ENCODE measurements at places on chromosomes 3 and 15.
A peak's percentile ranks its signal among the peaks of the same experiment; 100 is the strongest.

GRCh38 chr15:88484682-88485331 lies 17.3 kb downstream of the MRPS11 start:
- DNase-seq = no peak

GRCh38 chr3:70358978-70359580 lies 46.6 kb upstream of the MDFIC2 start:
- DNase-seq = no peak

DNA sequence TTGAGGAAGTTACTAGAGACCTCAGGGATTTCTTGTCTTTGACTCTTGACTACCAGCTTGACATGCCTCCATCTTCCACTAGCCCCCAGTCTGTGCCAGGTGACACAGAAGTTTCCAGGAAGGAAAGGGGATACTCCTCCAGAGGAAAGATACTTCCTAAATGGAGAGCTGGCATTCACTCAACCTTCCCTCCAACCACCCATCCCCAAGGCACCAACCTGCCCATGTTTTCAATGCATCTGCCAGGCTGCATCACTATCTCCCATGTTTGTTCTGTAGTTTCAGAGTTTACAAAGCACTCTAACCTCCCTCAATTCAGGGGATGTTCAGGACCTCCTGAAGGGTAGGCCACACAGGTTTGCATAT lies 198.4 kb upstream of the LPP start:
- no peak for DNase-seq

DNA sequence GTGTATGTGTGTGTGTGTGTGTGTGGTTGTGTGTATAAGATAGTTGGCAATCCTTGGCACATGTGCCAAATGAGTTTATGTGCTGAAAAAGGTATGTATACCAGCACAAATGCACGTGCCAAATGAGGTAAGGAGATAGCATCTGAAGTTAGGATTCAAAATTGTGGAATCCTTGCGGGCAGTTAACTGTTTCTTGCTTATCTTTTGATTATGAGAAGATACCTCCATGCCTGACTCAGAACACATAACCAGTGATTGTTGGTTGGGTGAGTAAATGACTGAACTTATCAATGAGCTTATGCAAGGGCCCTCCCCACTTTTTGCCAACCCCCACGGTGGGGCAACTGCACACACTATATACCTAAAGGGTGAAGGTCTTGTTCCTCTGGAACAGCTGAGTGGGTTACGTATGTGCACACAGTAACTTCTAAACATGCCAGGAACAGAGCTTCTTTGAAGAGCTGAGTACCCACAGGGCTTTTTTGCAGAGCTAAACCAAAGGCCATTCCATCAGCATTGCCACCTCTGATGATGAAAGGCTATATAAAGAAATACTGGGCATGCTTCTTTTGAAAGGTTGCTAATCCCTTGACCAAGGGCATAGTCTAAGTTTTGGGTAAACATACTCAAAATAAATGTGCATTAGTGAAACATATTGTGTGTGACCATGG lies 60.1 kb downstream of the MEIS2 start:
- DNase-seq = no peak

GRCh38 chr15:92290359-92290992 lies 103.2 kb upstream of the ST8SIA2 start:
- DNase-seq = no peak

GRCh38 chr3:1190569-1190968 lies 97.7 kb downstream of the CNTN6 start:
- DNase-seq = no peak

GRCh38 chr3:165839296-165840076 lies 2.3 kb upstream of the BCHE start:
- no peak for DNase-seq

- no peak for DNase-seq
Observed at GRCh38 chr3:125075738-125076137, 19.9 kb upstream of the HEG1 start.

- no peak for DNase-seq
Observed at GRCh38 chr15:58336161-58336560, 95.6 kb upstream of the LIPC start.

DNA sequence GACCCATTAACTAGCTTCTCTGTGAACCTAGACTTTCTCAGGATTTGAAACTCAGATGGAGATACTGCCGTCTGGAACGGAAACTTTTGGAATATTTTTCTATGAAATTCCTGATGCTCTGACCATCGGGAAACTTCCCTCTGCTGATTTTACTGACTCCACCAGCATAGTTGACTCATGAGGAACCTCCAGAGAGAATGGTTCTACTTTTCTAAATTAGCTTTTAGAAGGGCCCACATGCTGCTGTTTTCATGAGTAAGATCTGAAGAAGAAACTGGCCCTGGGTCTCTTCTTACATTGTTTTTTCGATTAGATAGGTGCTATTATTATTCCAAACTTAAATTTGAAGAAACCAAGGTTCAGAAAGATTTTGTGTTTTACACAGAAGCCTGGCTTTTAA lies 326.3 kb upstream of the NR2E3 start:
- DNase-seq = no peak

DNA sequence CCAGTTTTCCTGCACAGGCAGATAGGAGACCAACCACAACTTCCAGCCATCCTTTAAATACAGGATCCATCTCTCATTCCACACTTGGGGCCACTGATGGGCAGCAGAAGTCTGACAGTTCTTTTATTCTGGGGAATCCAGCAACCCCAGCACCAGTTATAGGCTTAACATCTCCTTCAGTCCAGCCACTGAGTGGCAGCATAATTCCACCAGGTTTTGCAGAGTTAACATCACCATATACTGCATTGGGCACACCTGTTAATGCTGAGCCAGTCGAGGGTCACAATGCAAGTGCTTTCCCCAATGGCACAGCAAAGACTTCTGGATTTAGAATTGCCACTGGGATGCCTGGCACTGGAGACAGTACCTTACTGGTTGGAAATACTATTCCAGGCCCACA lies 2.9 kb downstream of the NPAP1 start:
- DNase-seq = no peak

- no peak for DNase-seq
Observed at GRCh38 chr3:16912400-16913263, 27.9 kb downstream of the PLCL2 start.

- DNase-seq = no peak
Observed at GRCh38 chr3:112092496-112093179, 6.4 kb downstream of the C3orf52 start.

- DNase-seq = no peak
Observed at GRCh38 chr15:41215708-41216107, 14.8 kb downstream of the EXD1 start.

DNA sequence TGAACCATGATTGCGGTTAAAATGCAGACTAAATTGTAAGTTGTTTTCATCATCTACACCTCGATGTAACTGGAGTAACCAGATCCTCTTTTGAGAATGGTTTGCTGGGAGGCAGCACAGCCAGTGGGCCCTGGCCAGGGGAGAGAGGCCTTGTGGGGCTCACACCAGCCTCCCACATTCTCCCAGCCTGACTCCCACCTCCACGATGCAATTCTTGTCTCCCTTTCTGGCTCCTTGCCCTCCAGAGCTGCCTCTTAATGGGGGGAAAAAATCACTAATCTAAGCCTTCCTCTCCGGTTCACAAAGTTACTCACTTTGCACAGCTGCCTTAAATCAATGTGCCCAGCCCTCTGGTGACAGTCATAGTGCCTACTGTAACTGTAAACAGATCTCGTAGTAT lies 17.9 kb upstream of the PAQR5 start:
- no peak for DNase-seq

DNA sequence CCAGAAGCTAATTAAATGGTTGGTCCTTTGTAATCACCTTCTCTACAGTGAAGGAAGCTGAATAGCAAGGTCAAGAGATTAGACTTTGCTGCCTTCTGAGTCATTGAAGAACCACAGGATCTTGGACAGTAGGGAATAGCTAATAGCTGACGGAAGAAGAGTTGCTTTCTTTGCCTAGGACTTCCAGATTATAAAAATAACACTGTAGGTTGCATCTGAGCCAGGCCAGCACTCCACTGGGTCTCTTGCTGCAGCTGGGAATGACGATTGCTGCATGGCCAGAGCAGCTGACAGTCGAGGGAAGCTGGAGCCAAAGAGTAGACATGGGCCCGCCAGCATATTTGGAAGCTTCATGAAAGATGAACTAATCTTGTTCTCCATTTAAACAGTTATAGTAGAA lies 81.5 kb upstream of the KCNMB2 start:
- DNase-seq = no peak

DNA sequence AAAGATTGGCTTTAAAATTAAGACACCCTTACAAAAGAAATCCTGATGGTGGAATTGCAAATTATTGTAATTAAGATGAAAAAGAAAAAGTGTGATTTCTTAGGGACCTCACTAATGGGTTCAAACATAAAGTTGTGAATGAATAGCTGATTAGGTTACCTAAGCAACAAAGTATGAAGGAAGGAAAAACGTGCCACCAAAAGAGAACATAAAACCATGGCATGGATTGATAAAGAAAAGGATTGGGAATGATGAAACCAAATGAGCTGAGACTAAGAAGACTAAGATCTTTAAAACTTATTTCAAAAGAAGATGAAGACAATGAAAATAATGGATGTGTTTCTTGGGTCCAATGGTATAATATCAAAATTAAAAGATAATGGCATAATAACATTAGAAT lies 32.2 kb upstream of the GUCA1C start:
- no peak for DNase-seq

DNA sequence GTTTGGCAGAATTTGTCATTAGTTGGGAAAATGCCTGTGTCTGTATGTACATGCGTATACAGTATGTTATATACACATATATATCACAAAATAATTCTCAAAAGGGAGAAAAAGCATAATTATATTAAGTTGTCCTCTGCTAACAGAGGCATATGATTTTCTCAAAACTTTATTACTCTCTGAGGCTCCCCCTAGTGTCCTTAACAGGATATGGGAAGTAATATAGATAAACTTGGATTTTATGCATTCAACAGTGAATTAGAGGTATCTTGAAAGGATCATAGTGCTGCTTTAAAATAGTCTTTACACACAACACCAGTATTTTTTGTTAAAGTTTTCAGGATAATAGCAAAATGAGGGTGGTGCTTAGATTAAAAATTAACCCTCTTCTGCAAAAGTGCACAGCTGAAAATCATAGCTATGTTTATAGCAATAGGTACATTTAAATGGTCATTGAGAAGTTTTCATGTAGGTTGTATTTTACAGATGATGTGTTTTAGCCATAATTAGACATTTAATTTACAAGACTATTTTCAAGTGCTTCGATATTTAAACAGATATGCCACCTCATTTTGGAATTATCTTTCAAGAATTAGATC lies 454.0 kb upstream of the ROBO2 start:
- no peak for DNase-seq

DNA sequence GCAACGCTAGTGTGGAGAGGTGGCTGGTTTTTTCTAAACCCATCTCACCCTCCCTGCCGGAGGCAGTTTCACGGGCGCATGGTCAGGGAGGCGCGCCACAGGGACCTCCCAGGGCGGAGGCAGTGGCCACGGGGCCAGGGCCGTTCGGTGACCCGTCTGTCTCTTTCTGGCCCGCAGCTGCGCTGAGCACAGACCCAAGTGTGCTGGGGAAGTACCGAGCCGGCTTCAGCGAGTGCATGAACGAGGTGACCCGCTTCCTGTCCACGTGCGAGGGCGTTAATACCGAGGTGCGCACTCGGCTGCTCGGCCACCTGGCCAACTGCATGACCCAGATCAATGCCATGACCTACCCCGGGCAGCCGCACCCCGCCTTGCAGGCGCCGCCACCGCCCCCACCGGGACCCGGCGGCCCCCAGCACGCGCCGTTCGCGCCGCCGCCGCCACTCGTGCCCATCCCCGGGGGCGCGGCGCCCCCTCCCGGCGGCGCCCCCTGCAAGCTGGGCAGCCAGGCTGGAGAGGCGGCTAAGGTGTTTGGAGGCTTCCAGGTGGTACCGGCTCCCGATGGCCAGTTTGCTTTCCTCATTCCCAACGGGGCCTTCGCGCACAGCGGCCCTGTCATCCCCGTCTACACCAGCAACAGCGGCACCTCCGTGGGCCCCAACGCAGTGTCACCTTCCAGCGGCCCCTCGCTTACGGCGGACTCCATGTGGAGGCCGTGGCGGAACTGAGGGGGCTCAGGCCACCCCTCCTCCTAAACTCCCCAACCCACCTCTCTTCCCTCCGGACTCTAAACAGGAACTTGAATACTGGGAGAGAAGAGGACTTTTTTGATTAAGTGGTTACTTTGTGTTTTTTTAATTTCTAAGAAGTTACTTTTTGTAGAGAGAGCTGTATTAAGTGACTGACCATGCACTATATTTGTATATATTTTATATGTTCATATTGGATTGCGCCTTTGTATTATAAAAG lies 1.8 kb downstream of the HES1 start:
- DNase-seq = peak; percentile 21

DNA sequence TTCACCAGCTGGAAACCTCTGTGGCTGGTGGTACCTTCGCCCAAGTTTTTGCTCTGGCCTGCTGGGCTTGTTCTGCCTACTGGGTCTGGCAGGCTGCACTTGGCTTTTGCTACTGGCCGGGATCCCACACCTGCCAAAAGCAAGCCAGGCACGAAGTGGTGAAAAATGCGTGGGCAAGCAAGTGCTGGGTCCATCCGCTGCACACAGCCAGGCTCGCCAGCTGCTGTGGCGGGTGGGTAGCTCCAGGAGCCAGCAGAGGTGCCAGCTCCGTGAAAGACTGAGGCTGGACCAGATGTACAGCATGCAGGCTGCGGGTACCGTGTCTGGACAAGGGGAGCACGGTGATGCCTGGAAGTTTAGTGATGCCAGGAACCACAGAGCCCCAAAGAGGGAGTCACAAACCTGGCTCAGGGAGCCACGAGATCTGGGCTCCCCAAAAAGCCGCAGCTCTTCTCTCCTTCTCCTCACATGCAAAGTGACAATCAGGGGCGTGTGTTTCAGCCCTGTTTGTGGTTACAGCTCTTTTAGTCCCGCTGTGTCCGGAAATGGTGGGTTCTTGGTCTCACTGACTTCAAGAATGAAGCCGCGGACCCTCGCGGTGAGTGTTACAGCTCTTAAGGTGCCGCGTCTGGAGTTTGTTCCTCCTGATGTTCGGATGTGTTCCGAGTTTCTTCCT lies 1455.6 kb upstream of the GBE1 start:
- no peak for DNase-seq

- no peak for DNase-seq
Observed at GRCh38 chr3:131081224-131081623, 54.5 kb downstream of the NEK11 start.

- no peak for DNase-seq
Observed at GRCh38 chr15:95563634-95564033, 766.9 kb upstream of the NR2F2 start.

DNA sequence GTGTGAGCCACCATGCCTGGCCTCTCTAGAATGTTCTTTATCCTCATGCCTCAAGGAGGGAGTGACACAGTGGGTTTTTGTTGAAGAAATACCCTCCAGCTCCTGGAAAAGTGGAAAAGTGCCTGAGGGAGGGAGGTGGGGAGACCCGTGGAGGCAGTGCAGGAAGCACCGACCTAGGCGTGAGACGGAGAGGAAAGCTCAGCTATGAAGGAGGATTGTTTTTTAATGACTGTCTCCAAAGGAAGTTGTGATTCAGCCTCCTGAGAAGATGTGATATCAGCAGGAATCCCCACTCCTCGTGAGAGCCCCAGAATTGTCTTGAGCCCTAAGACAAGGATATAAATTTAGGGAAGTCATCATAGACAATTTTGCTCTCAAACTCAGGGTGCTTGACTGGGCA lies 21.7 kb downstream of the RPLP1 start:
- DNase-seq = no peak

- no peak for DNase-seq
Observed at GRCh38 chr15:69479971-69480370, 27.4 kb downstream of the RPLP1 start.

GRCh38 chr3:184602372-184603150 lies 41.0 kb downstream of the EPHB3 start:
- DNase-seq = no peak

- DNase-seq = no peak
Observed at GRCh38 chr3:184556582-184557347, 4.8 kb upstream of the EPHB3 start.
